Kidney epithelial cell (primary cell): ENCODE measurements at places on chromosomes 2 and 18. TPM values are rescaled to one million over a fixed set of nuclear protein-coding genes. Genes with fewer than 3 reads are reported as not detected.

GRCh38 chr2:114488841-114489530, 46.5 kb downstream of the DPP10 start:
- no peak for DNase-seq

ZNF385B gene
- 0.25 TPM in 1 of 2 replicates, not detected in the other for total RNA-seq

- DNase-seq: no peak
These were observed 3.6 kb downstream of the SOX11 start for GRCh38 chr2:5695654-5696403.

GRCh38 chr2:165064743-165065142, 109.4 kb upstream of the SLC38A11 start:
- DNase-seq: no peak

RAPH1 gene
- total RNA-seq: 18.0 and 28.9 TPM in 2 replicates

GRCh38 chr18:24420551-24420950, 5.9 kb upstream of the IMPACT start:
- no peak for DNase-seq

DNA sequence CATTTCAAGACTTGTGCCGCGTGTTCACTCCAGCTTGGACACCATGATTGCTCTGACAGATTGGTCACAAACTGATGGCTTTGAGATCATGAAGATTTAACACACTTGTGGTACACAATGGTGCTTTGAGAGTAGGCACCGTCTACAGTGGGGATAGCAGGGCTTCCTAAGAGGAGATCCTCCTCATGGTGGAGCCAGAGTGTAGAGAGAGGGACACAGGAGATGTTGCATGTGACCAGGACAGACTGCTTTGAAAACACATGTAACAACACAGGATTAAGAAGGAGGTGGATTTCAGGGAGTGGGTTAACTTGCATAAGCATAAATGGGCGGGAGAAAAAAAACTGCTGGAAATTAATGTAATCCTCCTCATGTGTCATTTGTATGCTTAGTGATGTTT, 95.7 kb upstream of the LINC00305 start:
- no peak for DNase-seq

DNA sequence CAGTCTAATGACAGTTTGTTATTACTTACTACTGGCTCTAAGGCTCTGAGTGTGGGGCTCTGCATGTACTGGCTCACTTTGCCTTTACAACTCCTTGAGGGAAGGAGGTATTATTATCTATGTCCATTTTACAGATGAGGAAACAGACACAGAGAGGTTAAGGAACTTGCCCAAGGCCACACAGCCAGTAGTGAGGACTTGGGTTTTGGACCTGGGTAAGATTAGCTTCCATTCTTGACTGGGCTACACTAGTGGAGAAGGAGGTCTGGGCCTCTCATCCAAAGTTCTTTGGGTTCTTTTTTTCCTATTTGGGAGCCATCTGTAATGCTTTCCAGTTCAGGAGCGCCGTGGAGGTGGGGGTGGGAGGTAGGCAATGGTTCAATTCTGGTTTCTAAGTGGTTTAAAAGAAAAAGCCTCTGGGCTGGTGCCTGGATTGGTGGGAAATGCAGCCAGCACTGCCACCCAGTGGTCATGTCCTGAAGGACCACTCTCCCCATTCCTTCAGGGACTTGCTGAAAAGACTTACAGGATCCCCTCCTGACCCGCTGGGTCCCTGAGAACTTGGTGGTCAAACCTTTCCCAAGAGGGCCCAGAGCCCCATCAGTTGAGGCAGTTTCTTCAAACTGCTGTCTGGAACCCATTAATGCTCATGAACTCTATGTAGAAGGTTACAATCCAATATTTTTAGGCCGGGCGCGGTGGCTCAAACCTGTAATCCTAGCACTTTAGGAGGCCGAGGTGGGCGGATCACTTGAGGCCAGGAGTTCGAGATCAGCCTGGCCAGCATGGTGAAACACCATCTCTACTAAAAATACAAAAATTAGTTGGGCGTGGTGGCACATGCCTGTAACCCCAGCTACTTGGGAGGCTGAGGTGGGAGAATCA, 38.6 kb upstream of the NOTO start:
- no peak for DNase-seq

IL1RL1 gene
- 3.4 and 5.1 TPM in 2 replicates for total RNA-seq

CAPN14 gene
- total RNA-seq: 0.58 and 1.4 TPM in 2 replicates

DNA sequence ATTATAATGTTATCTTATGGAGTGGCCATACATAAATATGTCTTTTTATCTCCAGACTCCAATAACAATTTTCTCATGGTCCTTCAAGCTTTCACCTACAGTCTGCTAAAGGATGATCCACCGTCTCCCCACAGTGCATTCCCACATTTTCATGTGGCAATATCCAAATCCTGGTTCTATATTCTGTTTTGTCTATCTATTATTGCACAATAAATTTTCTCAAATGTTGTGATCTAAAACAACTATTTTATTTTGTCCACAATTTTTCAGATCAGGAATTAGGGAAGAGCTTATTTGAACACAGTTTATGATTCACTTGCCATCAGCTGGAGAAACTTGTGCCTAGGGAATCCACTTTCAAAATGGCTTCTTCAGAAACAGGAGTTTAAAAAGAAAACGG, 614.4 kb upstream of the TMEFF2 start:
- DNase-seq: no peak

MBP gene
- 29.1 and 37.2 TPM in 2 replicates for total RNA-seq

DNA sequence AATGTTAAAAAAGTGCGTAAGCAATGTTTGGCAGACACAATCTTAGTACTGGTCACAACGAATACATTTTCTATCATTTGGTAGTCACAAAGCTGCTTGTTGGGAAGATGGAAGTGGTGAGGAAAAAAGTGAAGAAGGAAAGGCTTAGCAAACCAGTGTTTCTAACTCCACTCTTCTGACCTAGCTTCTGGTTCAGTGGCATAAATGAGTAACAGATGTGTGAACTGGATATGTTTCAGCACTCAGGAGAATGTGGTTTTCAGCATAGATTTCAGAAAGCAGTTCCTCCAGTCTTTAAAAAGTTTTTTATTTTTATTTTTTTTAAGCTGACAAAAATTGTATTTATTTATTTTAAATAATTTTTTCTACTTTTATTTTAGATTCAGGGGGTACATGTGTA, 357.1 kb downstream of the CPS1 start:
- no peak for DNase-seq

DNA sequence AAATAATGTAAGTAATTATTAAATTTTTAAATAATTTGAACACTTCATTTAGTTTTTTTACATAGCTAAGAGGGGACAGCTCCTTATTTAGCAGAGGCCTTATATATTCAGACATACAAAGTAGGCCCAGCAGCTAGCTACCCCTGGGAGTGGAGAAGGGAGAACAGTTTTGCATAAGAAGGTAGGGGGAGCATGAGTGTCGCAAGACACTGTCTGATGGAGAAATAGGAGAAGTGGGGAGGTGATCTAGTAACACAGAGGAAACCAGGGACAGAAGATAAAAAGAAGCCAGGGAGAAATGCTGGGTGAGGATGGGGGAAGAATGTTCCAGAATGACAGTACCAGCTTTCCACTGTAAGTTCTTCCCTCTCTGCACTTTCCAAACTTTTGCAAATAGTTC, 16.0 kb upstream of the RGPD4 start:
- DNase-seq: no peak

DNA sequence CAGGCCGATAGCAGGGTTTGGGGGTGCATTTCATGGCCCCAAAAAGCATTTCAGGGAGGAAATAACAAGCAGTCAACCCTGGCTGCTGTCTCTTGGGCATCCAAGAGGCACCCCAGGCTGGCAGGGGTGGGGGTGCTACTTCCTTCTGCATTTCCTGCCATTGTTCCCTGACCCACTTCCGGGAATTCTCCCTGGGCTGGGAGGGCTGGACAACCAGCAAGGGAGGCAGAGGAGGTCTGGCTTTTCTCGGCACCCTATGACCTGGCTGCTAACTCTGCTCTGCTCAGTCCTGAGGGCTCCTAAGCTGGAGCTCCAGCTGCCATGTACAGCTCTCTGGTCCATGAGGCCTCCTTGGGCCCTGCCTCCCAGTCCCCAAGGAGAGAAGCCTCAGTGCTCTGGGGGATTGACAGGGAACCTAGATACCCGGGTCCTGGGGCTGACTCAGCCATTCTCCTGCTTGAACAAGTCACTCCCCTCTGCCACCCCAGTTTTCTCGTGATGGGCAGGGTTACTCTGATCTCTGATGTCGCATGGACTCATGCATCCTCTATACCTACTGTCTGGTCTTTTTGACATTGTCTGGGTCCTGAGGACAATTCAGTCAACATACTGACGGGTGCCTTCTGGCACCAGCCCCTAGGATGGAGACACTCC, 47.2 kb downstream of the DYSF start:
- no peak for DNase-seq

GRCh38 chr2:121513597-121514333, 16.9 kb upstream of the RNU4ATAC start:
- no peak for DNase-seq

TUBA4A gene
- total RNA-seq: 78.7 and 116 TPM in 2 replicates

- DNase-seq: no peak
These were observed 19.6 kb downstream of the RAMP1 start for GRCh38 chr2:237879058-237879430.

CGREF1 gene
- 1.8 and 2.5 TPM in 2 replicates for total RNA-seq

CLEC4F gene
- total RNA-seq: not detected in 2 replicates
